ENCODE measurements at places on chromosomes 13 and 19.

DNA sequence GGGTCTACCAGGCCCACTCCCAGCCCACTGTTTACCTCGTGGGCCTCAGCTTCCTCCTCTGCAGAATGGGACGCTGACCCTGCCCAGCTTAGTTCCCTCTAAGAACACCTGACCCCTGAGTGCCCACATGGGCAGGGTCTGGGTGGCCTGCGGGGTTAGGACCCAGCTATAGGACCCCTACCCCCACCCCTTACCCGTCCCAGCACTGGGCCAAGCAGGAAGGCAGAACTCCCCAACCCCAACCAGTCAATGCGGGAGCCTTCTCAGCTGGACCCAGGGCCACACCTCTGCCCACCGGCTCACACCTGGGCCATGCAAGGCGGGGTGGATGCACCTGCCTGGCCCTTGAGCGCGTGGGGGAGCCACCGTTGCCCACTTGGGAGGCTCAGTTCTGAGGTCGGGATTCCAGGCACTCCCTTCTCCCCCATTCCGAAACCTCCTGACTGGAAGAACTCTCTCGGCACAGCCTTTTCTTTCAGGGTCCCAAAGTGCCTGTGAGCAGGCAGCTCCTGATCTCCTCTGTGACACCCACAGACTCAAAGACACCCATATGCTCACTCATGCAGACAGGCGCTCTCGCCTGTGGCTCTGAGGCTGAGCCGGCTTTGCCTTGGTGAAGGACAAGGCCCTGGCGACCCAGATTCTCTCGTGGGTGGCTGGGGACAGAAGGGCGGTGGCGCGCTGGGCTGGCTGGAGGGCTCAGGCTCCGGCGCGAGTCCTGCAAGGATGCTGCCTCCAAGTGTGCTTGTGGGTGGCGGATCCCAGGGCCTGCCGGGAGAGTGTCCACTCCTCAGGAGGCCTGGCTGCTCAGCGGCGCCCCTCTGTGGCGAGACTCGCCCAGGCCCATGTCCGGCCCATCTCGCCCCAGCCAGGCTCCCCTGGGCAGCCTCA, 27.9 kb upstream of the PARP4 start:
- H3K4me3 ChIP-seq: no peak overlapping the region
- peaks cover 3% of the 10 kb centered on the region for H3K27me3 ChIP-seq
- H3K4me1 ChIP-seq: no peaks in the 10 kb centered on the region
- no peaks in the 10 kb centered on the region for H3K36me3 ChIP-seq
- DNase-seq: peak; percentile 13

- H3K27ac ChIP-seq: no peak overlapping the region
- H3K27me3 ChIP-seq: no peaks in the 10 kb centered on the region
Observed at GRCh38 chr19:15998166-15998565, 49.4 kb downstream of the OR10H4 start.

- DNase-seq: no peak
- no peak overlapping the region for H3K27ac ChIP-seq
- H3K27me3 ChIP-seq: no peaks in the 10 kb centered on the region
- H3K4me3 ChIP-seq: no peak overlapping the region
- H3K4me1 ChIP-seq: peaks cover 6% of the 10 kb centered on the region
Observed at GRCh38 chr13:21735701-21736401, 65.0 kb downstream of the FGF9 start.

- H3K27me3 ChIP-seq: no peaks in the 10 kb centered on the region
- no peak for DNase-seq
- no peaks in the 10 kb centered on the region for H3K4me1 ChIP-seq
- peaks cover 1% of the 10 kb centered on the region for H3K36me3 ChIP-seq
Observed at GRCh38 chr13:32720026-32720425, 133.8 kb downstream of the PDS5B start.
